ENCODE measurements at places on chromosomes 1 and 21.

DNA sequence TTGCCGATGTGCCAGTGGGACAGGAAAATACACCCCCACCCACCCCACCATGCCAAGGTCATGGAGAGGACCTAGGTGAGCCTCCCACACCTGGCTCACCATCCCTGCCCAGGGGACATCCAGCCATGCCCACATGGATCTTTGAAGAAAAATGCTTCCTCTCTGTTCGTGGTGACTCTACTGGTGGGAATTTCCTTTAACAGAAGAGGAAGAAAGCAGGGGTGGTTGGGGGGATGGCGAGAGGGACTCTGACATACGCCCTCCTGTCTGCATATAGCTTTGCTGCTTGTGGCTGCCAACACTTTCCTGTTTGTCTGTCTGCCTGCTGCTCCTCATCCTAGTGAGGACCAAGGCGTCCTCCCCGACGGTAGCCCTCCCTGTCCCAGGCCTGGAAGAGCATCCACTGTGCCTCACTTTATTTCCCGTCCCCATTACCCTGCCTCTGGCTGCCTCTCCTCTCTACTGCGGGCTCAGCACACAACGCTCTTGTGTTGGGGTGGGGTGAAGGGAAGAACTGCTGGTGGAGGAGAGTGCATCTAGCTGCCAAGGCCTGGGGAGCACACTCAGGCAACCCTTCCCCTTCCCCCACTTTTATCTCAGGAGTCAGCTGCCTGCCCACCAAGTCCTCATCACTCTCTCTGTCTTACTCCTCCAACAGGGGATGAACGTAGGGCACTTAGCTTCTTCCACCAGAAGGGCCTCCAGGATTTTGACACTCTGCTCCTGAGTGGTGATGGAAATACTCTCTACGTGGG lies 2.5 kb downstream of the SEMA4A start:
- DNase-seq = no peak

GRCh38 chr1:5424802-5425703 lies 567.2 kb downstream of the NPHP4 start:
- no peak for DNase-seq

DNA sequence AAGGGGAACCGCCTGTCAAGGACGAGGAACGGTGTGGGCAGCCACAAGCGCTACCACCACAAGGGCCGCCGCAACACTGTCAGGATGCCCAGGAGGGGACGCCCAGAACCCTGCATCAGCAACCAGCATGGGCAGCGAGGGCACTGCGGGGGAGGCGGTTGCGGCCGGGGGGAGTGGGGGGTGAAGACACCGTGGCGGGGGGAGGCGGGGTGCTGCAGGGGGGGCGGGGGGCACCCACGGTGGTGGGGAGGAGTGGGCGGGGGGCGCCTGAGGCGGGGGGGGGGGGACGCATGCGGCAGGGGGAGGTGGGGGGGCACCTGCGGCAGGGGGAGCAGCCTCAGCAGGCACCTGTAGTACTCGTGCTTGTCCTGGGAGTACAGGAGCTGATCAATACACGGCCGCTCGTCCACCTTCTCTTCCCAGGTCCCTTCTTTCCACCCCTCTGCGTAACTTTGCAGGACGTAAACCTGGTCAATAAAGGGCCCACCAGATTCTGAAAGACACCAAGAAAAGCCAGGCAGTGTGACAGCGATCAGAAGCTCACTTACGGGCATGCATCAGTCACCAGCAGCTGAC lies 4.6 kb downstream of the POFUT2 start:
- no peak for DNase-seq

- DNase-seq = no peak
These were observed 77.6 kb upstream of the VANGL1 start for GRCh38 chr1:115564201-115564600.

DNA sequence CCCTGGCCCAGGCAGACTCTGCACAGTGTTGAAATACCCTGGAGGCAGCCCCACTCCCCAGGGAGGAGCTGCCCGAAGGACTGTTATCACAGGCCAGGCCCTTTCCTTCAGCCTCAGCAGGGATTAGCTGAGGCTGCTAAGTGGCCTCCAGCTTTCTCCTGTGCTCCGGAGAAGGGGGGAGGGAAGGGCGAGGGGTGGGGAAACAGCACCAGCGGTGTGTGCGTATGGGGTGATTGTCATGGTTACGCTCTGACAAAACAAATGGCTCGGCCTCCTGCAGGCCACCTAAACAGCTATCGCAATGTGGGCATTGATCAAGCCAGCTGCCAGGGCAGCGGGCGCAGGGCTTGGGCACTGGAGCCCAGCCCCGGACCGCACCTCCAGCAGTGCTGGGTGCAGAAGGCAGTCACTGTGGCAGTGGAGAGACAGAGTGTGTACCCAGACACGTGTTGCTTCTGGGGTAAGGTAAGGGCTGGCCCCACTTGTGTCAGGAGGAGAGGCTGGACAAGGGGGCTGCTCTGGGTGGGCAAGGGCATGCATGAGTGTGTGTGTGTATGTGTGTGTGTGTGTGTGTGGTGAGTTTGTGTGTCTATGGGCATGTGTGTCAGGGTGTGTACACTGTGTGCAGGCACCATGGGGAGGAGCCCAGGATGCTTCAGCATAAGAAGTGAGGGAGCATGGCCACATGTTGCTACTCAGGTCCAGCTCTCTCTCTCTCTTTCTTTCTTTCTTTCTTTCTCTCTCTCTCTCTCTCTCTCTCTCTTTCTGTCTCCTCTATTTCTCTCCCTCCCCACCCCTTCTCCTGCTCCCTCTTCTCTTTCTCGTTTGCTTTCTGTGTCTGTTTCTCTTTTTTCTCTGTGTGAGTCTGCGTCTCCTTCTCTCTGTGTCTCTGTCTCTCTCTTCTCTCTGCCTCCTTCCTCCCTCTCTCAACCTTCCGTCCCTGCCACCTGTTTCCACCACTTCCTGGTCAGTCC lies at the start of gene VWA5B1:
Gene VWA5B1 (plus strand): TSS at position 252 of the 974 bp plus-strand sequence. CDS start 19,727 bp downstream, outside the sequence.
- DNase-seq = no peak

GRCh38 chr1:20735581-20736111 lies 3.1 kb upstream of the SH2D5 start:
- DNase-seq = no peak

GRCh38 chr1:55338448-55338820 lies 123.3 kb upstream of the USP24 start:
- no peak for DNase-seq

GRCh38 chr1:115682792-115683191 lies 41.0 kb downstream of the VANGL1 start:
- no peak for DNase-seq

GRCh38 chr1:225451340-225451739 lies 23.5 kb upstream of the LBR start:
- no peak for DNase-seq

DNA sequence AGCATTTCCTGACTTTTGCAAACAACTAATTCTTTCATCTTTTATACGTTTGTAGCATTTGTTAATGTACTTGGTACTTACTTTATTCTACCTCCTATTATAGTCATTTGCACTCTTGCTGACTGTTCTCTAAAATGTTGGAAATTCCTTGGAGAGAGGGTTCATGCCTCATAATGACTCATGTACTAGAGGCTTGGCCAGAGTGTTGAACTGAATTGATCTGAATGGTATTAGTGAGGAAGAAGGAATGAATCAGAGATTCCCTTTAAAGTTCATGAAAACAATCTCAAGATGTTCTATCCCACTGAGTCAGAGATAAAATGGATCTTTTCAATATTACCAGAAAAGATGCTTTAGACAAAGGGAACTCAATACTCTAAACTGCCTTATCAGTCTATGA lies 383.4 kb downstream of the SEC16B start:
- DNase-seq = no peak

- DNase-seq = no peak
These were observed 150.0 kb downstream of the TPR start for GRCh38 chr1:186225096-186225495.

DNA sequence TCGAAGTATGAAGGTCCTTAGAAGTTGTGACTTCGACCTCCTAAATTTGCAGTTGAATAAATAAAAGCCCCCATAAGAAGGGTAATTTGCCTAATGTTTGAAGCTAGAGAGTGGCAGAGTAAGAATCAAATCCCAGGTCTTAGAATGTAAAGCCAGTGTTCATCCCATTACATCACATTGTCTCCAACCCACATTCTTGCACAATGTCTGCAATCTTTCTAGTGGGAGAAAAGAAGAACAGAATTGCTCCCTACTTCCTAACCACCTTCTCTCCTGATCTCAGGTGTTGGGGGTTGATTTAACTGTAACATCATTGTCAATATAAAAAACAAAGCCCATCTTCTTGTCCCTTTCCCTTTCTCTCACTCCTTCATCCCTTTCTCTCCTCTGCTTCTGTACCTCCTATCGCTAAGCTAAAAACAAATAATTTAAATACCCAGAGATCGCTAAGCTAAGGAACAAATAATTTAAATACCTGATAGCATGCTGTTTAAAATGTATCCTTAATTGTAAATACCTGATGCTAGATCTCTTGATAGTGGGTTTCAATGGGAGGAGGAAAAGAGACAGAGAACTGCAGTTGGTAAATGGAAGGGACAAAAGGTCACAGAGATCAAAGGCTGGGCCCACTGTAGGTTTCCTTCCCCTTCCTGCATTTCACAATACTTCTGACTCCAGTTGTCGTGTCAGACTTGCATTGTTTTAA lies 32.1 kb upstream of the CCDC190 start:
- DNase-seq = no peak

DNA sequence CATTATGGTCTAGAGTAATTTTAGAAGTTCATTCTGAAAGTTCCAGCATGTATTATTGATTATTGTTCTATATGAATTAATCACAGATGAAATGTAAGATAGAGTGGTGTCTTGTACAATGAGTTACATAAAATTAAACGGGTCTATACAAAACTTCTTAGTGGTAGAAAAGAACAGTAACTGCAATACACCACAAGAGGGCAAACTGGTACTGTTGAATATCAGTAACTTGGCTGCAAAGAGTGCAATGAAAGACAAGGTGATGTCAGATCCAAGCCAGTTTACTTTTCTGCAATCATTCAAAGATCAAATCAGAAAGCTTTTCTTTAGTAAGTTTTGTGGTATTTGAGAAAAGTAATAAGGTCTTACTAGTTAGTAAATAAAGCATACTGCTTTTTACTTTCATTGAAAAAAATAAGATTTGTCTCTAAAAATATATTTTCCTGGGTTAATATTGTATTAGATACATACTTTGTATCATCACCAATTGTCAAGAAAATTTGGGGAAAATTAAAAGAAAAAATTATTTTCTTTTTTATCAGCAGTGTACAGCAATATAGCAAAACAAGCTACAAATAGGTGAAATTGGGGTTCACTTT lies 66.4 kb upstream of the BTG3 start:
- DNase-seq = no peak
